ENCODE measurements at places on chromosomes 5 and 9.
A peak's percentile ranks its signal among the peaks of the same experiment; 100 is the strongest.

- DNase-seq = no peak
Observed at GRCh38 chr5:94856257-94856800, 237.9 kb downstream of the SLF1 start.

DNA sequence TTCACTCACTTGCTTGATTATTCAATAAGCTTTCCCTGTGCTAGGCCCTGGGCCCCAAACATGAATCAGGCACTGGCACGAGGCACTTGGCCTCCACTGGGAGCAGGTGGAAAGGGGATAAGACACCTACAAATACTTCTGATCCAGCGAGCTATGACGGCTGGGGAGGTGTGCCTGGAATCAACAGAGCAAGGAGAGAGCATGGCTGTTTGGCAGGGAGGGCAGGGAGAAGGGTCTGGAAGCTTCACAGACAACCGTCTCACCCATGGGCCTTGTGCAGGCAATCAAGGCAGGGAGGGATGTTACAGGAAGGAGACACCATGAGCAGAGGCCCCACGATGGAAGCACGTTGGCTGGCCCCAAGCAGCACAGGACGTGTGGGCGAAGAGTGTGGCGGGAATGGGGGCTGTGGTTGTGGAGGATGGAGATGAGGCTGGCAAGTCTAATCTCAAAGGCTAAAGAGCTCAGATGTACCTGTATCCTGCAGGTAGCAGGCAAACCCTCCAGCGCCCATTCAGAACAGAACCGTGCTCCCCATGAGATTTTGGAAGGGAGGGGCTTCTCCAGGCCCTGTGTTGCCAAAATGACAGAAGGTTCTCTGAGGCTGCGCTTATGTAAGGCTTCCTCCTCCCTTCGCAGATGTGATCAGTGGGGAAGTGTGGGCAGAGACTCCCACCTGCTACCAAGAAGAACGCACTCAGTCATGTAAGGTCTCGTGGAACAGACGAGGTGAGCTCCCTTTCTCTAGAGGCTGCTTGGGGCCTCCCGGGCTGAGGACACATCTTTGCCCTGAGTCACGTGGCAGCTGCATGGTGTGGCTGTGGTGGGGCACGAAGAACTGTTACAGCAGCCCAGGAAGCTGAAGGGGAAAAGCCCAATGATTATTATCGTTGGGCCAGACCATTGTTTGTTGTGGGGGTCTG is 189.7 kb downstream of the DAB2IP start:
- no peak for DNase-seq

DNA sequence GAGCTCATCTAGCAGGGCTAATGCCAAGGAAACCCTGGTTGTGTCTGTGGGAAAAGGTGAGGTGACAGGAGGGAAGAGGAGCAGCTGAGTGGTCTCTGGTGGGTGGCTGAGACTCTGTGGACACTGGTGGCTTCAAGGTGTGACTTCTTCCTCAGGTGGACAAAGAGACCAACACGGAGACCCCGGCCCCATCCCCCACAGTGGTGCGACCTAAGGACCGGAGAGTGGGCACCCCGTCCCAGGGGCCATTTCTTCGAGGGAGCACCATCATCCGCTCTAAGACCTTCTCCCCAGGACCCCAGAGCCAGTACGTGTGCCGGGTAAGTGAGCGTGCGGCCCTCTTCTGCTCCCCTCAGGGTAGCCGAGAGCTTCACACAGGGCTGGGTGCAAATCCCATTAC is 31.1 kb upstream of the RARS1 start:
- no peak for DNase-seq

GRCh38 chr5:75510836-75511434 is 494 bp downstream of the CERT1 start:
- DNase-seq = peak; percentile 38

DNA sequence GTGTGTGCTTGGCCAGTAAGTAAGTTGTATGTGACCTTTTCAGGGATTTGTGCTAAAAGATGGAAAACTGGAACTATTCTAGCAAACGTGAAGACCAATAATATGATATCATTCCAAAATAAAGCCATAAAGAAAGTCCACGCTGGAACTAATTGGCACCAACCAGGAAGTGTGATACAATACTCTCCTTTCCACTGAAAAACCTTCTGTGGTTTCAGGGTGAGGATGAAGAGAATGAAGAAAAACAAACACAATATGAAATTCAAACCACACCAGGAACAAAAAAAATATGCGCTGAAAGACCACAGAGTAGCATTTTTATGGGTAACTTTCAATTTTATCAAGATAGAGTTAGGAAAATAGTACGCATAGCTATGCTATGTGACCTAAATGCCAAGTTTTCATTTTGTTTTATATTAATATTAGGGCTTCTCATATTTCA is 105.8 kb downstream of the EFNA5 start:
- no peak for DNase-seq

DNA sequence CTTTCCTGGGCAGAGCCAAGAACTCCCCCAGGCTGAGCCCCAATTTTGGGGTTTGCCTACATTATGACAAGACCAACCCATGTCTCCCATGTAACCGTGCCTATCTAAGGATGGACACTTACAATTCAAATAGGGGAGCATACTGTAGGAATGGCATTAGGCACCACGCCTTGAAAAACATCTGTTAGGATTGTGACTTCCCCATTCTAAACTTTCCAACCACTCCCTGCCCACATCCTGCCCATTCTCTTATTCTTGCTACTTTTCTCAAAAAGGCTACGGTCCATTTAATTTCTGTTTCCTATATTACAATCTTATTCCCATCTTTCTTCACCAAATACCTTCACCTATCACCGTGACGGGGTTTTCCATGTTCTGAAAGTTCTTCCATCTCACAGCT is 99.2 kb downstream of the LPAR1 start:
- no peak for DNase-seq

- no peak for DNase-seq
Observed at GRCh38 chr9:81053298-81054025, 635.9 kb downstream of the TLE1 start.

- no peak for DNase-seq
Observed at GRCh38 chr5:64666078-64666477, 24.2 kb upstream of the SHISAL2B start.

DNA sequence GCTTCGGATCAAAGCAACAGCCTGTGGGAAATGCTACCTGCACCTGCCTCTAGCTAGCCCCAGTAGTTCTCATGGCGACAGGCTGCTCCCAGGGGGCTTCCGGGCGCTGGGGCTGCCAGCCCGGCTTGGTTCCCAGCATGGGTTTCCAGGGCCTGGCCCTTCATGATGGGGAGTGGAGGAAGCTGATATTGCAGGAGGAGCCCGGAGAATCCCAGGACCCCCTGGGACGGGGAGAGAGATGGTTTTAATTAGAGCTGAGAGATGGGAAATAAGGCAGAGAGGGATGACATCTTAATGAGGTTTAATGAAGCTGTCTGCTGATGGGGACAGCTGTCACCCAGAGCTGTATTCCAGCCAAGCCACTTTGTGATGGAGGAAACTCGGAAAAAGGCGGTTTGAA is 78.6 kb downstream of the CFAP77 start:
- no peak for DNase-seq
